ENCODE measurements at places on chromosomes 3 and 15. TPM values are rescaled to one million over a fixed set of nuclear protein-coding genes. Genes with fewer than 3 reads are reported as not detected.

TRANK1 gene
- 7.7 TPM for total RNA-seq

MNS1 gene
- 1.5 TPM for total RNA-seq

CSK gene
- 46.1 TPM for total RNA-seq

SLC9A9 gene
- 2.3 TPM for total RNA-seq

CHRM5 gene
- not detected for total RNA-seq

CFAP20DC gene
- total RNA-seq = 2.3 TPM

GAP43 gene
- not detected for total RNA-seq

C3orf70 gene
- total RNA-seq = 0.42 TPM

CHDH gene
- 0.25 TPM for total RNA-seq

GOLGA8T gene
- total RNA-seq = 0.20 TPM

GHSR gene
- not detected for total RNA-seq

Data from pulmonary artery endothelial cell (primary cell).